ENCODE measurements at places on chromosomes 3 and 15.

DNA sequence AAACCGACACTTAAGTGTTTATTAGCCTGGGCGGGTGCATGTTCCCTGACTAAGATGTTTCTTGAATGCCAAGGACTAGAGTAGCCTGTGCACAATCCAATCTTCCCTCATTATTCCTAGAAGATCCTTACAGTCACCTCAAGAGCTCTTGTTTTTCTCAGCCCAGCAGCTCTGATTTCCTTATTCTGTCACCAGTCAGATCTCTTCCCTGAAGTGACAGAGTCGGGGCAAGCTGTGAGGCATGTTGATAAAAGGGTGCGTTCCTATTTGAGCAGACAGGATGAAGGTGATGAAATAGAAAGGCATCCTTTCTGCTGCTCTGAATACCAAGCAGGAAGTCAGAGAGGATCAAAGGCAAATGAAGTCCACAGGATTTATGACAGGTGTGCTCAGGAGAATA is 125.6 kb upstream of the MCTP2 start:
- no peak for DNase-seq

DNA sequence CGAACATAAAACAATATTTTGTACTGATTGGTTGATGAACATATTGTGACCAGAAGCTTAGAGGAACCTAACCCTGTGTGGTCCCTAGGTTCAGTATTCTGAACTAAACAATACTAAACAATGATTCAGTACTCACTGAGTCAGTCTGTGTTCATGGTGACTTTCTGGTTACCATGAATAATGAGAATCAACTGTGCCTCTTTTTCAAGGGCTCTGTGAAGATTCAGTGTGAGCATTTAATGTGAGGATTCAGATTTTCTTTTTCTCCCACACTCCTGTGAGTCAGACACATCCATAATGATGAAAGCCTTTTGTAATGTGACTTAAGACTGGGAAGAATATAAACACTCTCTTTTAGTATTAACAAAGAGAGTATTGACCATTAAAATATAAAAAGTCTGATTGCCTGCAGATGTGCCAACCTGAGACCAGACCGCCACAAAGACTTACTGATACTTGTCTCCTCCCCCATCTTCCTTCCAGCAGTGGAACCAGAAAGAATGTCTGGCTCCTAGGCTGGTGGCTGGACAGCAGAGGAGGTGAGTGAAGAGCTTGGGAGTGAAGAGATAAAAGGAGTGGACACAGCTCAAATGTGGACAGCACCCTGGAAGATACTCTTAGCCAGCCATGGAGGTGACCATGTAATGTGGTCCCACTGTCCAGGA is 17.6 kb upstream of the ACTL6A start:
- DNase-seq: no peak

- no peak for DNase-seq
Measured at GRCh38 chr3:27535809-27536392, 51.7 kb upstream of the SLC4A7 start.

DNA sequence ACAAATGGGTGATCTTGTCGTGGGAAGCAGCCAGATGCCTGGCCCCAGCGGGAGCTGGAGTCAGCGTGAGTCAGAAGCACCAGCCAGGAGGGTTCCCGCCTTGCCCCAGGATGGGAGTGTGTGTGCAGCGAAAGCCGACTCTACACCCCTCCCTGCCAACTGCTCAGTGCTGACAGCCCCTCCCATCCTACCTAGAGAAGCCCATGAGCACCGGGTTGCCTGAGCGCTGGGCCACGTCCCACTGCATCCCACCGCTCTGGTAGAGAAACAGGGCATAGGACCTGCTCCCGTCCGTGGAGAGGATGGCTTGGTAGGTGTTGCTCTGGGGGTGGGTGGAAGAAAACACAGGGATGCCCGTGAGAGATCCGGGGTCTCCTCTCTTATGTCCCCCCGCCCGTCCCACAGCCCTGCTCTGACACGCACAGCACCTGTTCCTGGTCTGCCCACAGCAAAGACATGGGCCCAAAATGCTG is 42.9 kb downstream of the MUC4 start:
- no peak for DNase-seq

DNA sequence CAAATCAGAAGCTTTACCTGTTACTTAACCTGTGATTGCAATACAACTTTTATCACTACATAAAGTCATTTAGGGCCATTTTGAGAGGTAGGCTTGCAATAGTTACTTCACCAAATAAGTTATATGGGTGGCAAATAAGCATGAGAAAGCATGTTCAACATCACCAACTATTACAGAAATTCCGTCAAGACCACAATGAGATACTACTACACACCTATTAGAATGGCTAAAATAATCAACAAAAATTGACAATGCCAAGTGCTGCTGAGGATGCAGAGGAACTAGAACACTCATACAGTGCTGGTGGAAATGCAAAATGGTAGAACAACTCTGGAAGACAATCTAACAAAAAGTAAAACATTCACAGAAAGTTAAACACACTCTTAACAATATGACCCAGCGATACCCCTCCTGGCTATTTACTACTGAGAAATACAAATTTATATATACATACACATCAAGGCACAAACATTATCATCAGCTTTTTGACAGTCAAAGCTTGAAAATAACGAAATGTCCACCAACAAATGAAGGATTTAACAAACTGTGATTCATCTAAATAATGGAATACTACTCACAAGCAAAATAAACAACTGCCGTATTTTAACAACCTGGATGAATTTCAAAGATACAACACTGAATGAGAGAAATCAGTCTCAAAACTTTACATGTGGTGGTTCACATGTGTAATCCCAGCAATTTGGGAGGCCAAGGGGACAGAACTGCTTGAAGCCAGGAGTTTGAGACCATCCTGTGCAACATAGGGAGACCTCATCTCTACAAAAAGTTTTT is 82.9 kb downstream of the MYO9A start:
- DNase-seq: no peak

DNA sequence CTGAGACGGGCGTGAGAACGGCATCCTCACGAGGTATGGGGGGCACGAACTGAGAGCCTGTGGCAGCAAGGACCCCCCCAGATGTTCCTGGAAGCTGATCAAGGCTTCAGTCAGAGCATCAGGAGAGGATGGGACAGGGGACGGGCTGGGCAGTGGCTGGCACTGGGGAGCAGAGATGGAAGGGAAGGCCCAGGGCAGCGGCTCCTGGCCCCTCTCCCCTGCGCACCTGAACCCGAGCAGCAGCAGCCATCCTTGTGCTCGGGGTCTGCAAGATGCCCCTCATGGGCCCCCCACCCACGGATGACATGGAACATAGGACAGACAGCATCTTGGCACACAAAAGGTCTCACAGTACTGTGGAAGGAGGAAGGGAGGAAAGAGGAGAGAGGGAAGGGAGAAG is 51.3 kb downstream of the DHX30 start:
- no peak for DNase-seq

- DNase-seq: no peak
Measured at GRCh38 chr3:127817406-127817841, 4.9 kb downstream of the MGLL start.

- DNase-seq: no peak
Measured at GRCh38 chr3:184230603-184231528, 1.5 kb downstream of the VWA5B2 start.

DNA sequence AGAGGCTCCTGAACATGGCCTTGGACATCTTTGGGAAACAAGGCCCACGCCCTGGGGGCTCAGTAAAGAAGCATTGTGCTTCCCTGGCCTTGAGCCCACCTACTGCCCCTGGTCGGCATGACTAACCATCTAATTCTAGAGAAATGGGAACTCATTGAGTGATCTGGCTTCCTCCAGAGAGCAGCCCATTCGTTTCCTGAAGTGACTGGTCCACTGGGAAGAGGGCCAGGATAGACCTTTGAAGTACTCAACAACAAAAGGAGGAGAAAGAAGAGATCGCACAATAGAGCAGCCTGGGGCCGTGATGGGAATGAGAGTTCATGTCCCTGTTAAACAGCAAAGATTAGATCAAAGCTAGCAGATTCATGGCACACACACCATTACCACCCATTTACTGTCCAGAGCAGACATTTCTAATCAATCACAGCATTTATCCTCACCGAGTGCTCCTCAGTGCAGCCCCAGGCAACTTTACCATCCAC is 514.4 kb upstream of the PROK2 start:
- no peak for DNase-seq

DNA sequence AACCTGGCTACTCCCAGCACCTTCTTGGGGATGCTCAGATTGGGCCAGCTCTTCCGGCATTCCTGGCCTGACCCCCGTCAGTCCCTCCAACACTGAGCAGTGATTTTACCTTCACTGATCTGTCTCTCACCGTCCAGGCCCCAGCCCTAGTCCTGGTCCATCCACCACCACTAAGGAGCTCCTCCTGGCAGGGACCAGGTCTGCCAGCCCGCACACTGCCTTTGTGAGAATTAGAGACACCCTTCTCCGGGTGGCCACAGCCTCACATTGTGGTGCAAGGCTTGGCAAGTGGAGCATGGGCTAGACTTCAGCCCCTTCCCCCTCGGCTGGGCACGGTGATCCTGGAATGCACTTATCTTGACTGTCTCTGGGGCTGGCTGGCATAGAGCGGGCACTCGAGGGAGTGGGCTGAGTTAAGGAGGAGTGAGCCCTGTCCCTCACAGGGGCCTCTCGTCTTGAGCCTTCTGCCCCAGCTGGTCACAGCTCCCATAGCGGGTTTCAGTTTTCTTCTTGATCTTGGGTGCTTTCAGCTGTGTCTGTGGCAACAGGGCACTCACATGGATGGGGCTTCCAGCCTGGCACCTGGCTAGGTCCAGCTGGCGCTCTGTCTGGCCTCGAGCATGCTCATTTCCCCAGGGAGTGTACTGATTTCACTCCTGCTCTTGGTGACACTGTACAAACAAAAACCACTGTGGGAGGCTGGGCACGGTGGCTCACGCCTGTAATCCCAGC is 53.9 kb downstream of the LINGO1 start:
- no peak for DNase-seq

GRCh38 chr15:70017801-70018200 is 79.9 kb downstream of the TLE3 start:
- DNase-seq: no peak

DNA sequence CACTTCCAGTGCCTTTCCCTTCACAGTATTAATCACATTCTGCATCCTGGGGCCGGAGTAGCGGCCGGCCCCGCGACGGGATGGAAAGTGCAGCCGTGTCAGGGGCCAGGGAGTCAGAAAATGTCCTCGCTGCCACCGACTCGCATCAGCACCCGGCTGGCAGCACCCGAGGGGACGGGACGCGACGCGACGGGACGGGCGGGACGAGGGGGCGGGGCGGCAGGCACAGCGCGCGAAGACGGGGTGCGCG is 353 bp downstream of the ATG3 start:
- DNase-seq: no peak

GRCh38 chr3:32181796-32182195 is 56.7 kb upstream of the CMTM8 start:
- DNase-seq: no peak

DNA sequence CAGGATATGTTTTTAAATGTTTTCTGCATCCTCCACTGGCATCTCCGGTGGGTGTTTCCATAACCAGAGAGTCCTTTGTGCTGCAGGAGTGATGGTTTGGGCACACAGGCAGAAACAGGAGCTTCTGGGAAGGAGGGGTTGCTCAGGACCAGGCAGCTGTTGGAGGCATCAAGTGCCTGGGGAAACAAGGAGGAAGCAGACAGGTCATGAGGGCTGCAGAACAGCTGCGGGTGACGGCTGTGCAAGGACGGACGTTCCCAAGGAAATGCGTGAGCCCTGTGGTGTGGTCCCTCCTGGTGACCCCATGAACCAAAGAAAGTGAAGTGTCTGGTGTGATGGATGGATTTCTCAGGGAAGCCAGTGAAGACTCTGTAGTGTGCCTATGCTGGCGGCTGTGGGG is 61.2 kb upstream of the TNFAIP8L3 start:
- no peak for DNase-seq

GRCh38 chr3:43094381-43094780 is 11.5 kb downstream of the POMGNT2 start:
- no peak for DNase-seq

GRCh38 chr15:91032919-91033803 is 10.8 kb upstream of the VPS33B start:
- peak; percentile 19 for DNase-seq

Measured in activated T-cell treated with anti-CD3 and anti-CD28 coated beads for 4 hours (primary cell).